ENCODE measurements at places on chromosomes 4 and X.
A peak's percentile ranks its signal among the peaks of the same experiment; 100 is the strongest.

DNA sequence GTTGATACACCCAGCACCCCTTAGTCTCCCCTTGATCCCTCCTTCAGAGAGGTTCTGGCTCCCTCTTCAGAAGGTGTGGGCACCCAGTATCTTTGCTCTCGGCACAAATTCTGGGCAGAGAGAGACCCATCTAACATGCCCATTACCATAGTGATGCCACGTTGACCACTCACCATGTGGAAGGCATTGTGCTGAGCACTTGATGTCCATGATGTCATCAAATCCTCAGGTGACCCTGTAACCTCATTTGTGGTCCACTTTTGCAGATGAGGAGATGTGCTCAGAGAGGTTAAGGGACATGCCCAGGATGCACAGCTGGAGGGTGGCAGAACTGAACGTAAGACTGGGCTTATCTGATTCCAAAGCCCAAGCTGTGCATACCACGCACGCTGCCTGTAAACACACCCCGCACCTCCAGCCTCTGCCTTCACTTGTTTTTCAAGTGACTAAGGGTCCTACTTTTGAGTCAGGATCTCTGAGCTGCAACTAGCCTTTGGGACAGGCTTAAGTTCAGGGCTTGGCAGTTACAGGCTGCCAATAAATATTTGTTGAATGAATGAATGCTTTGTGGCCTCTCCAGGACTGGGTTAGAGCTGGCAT is 55.2 kb downstream of the HTRA3 start:
- no peak for DNase-seq

DNA sequence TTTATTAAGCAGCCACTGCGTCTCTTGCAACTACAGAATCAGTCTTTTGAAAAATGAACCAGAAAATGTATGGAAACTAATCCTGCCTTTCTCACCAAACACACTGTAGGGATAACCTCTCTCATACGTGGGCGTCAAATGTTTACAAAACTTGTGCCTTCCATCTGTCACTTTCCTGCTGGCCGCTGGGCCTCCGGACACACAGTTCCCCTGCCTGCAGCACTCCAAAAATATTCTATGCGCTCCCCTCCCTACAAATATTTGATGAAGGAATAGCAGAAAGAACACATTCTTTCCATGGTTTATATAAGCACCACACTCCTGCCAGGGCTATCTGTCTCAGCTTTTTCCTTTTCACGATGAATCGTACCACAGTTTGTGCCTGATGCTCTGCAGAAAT is 14.9 kb upstream of the CYTL1 start:
- DNase-seq = no peak

GRCh38 chr4:119697887-119698393 is 69.3 kb upstream of the PDE5A start:
- no peak for DNase-seq

DNA sequence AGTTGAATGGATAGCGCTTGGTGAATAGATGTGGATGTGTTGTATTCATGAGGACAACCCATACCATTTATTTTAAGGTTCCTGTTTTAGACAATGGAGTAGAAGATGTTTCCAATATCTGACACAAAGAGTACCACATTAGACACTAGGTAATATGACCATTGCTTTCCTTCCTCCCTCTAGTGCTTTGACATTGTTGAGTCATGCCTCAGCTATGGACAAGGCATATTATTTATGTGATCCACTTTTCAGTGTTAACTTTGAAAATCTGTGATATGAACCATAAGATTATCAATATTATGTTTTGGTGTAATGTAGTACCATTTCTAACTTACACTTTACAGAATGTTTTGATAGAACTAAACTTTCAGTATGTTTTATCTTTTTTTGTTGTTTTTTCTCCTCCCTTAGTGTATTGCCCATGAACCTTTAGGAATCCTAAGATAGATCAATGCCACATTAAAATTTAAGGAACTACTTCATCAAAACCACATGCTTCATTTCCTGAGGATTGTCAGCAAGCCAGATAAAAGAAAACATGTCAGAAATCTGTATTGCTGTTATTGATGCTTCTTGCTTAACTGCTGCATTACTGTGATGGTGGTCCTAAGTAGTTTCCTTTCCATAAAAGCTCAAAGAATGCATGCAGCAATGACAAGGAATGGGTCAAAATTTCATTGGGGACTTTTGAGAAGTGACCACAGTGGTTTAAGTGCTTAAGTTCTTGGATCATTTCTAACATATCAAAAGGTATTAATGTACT is 105.0 kb downstream of the PCDH7 start:
- no peak for DNase-seq

DNA sequence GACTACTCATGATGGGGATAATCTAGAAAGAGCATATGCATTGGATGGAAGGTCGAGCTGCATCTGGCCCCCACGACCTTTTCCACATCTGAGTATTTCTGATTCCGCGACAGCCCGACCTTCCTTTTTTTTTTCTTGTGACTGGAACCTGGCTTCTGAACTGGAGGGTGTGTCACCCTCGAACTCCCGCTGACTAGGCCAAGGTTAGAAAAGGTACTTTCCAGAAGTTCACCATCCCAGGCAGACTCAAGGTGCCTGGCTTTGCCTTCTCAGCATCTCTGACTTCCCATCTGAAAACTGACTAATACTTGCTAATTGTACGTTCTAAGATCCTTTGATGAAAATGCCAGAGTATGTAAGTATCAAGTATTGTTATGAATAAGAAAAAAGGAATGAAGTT is 49.3 kb upstream of the CD40LG start:
- DNase-seq = no peak

GRCh38 chr4:4735870-4736269 is 123.6 kb upstream of the MSX1 start:
- DNase-seq = no peak

GRCh38 chr4:113636877-113637276 is 124.7 kb downstream of the CAMK2D start:
- DNase-seq = no peak

- no peak for DNase-seq
These were observed 59.5 kb downstream of the PGRMC2 start for GRCh38 chr4:128227991-128228571.

GRCh38 chrX:53171356-53171755 is 53.7 kb downstream of the KDM5C start:
- no peak for DNase-seq

- no peak for DNase-seq
These were observed 35.3 kb upstream of the GPM6B start for GRCh38 chrX:13852001-13852695.

DNA sequence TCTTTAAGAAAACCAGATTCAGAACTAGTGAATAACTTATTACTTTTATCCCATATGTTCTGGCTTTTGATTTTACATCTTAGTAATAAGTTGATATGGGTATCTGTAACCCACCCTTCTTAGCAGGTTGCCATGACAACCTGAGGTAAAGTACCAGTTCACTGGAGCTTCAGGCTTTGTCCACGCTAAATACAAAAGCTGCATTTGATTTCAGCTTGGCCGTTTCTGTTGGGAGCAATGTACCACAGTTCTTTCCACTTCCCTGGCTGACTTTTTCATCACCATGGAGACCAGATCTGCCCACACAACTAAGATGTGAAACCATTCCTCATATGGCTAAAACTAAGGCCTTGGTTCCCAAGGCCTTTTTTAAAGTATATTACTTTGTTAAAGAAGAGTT is 26.1 kb downstream of the KLHL34 start:
- no peak for DNase-seq

DNA sequence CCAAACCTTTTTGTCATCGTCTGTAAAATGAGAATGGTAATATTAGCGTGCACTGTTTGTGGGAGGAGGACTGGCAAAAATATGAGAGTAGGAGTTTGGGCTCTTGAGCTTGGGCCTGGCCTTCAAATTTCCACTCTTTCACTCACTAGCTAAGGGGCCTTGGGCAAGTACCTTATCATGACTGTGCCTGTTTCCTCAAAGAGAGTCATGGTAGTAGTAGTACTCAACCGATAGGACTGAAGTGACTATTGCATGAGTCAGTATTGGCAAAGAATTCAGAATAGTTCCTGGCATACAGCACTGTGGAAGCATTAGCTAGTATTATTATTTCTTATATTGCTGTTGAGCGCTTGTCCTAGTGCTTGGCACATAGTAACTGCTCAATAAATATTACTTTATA is 16.0 kb upstream of the RBM3 start:
- DNase-seq = no peak

DNA sequence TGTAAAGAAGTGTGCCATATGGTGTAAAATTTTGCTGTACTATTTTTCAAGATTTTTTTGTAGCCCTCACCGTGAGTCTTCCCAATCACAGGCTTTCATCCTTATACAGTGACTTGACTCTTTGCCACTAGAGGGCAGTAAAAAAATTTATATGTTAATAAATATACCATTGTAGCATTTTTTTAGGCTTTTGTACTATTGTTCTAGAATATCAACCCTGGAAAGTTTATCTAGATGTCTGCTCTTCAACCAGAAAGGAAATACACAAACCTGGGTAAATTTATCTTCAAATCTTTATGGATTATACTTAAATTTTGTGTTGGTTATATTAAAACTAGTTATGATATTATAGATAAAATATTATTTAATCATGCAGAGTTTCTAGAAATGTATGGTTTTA is 235.3 kb downstream of the TENM3 start:
- no peak for DNase-seq

DNA sequence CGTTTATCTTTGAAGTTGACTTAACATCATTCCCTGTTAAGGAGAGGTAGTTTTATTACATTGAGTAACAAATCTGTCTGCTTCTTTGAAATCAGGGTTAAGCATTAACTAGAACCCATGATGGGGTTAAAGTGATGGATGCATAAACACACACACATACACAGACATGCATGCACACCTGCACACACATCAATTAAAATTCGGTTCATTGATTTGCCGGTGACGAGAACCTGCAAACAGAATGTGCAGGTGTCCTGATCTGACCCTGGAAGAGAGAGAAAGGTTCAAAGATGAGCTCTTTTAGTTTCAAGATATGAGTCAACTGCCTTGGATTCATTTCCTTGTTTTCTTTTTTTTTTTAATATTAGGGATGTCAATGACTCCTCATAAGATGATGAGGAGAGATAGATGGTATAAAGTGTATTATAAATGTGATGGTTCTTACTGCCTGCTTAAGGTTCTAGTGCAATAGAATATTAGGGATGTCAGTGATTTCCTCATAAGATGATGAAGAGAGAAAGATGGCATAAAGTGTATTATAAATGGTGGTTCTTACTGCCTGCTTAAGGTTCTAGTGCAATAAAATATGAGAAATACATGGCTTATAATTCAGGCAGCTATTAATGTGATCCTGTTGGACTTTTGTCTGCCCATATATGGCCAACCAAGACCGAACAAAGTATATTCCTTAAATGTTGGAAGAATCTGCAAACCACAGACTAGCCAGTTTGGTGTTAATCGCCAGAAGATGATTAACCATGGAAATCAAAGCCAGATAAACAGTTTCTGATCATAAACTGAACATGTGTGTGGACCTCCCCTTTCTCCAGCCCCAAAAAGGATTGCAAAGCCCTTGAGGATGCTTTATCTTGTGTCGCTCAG is 14.1 kb upstream of the CD99 start:
- DNase-seq = no peak

DNA sequence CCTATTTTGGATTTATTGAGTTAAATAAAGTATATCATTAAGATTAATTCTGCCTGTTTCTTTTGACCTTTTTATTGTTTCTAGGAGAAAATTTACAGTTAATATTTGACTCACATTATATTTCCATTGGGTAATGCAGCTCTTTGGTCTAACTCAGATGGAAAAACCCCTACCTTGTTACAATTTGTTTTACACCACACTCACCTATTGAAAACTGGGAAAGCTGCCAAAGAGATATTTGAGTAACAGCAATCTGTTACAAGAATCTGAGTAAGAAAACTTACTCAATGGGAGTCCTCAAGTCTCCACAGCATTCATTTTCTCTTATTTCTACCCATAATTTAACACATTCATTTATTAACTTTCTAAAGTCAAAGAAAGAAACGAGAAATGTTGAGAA is 108.0 kb upstream of the TLL1 start:
- no peak for DNase-seq

DNA sequence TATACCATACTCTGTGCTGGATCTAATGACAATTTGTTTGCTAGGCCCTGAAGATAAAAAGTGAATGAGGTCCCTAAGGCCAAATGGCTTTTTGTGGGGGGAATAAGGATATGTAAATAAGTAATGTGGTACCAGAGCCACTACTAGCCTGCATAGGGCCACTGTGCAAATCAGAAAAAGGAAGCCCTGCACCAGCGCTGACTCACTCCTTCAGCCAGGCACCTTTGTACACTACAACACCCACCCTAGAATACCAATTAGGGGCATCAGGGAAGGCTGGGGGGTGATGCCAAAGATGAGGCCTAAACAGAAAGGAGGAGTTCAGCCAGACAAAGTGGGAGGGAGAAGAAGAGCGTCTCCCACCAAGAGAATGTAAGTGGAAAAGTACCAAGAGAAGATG is 122.2 kb downstream of the CAMK2D start:
- no peak for DNase-seq

DNA sequence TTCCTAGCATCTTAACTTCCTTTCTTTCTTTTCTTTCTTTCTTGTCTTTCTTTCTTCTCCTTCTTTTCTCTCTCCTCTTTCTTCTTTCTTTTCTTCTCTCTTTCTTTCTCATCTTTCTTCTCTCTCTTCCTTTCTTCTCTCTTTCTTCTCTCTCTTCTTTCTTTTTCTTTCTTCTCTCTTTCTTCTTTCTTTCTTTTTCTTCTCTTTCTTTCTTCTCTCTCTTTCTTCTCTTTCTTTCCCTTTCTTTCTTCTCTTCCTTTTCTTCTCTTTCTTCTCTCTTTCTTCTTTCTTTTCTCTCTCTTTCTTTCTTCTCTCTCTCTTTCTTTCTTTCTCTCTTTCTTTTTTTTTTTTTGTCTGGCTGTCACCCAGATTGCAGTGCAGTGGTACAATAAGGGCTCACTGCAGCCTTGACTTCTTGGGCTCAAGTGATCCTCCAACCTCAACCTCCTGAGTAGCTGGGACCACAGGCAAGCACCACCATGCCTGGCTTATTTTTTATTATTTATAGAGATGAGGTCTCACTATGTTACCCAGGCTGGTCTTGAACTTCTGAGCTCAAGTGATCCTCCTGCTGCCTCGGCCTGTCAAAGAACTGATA is 17.5 kb downstream of the NMU start:
- no peak for DNase-seq

- DNase-seq = no peak
These were observed 647.3 kb upstream of the DIPK2B start for GRCh38 chrX:45847961-45848360.

GRCh38 chr4:6910340-6910959 is 824 bp downstream of the TBC1D14 start:
- peak; percentile 54 for DNase-seq

DNA sequence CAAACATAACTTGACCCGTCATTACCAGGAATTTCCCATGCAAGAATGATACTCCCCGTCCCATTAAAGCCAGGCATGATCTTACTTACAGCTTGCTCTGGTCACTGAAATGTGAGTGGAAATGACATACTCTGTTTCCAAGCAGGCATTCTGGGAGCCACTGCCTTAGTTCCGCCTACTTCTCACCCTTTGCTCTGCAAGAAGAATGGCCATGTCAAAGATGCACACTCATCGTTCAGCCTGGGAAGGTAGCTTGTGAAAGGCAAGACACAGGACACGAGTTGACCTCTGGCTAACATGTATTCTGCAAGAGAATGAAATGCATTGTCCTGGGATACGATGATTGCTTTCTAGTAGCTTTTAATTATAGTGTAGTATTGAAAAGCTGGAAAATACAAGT is 1144.4 kb downstream of the NLGN4X start:
- no peak for DNase-seq

Data from adrenal gland (tissue), 19 donors.